ENCODE measurements at places on chromosomes 7 and 10.
A peak's percentile ranks its signal among the peaks of the same experiment; 100 is the strongest.

DNA sequence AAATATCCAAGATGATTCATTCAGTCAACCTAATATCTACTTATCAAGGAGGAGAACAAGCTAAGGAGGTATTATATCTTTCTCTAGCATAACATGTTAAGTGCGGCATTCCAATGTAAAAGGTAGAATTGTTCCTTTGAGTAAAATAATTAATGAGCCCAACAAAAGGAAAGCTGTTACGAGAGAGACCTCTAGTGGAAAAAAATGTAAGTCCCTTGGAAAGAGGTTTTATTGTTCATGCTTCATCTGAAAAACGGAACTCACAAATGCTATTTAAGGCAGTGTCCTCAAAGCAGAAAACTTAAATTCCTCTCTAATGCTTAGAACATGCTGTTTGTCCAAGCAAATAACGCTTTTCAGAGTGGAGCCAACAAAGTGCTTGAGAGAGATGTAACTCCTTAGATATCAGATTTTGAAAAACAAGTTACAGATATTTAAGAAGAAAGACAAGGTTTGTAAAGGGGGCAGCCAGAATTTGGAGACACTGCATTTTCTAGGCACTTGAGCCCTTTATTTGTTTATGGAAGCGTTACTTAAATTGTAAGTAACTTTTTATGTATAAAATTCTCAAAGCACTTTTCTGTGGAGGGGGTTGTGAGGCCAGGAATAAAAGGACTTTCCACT is 119.9 kb downstream of the TFEC start:
- DNase-seq = no peak

- no peak for DNase-seq
These were observed 88.2 kb downstream of the NSUN6 start for GRCh38 chr10:18563003-18563726.

- DNase-seq = peak; percentile 70
These were observed 15.7 kb downstream of the SDHAF3 start for GRCh38 chr7:97133159-97133558.

DNA sequence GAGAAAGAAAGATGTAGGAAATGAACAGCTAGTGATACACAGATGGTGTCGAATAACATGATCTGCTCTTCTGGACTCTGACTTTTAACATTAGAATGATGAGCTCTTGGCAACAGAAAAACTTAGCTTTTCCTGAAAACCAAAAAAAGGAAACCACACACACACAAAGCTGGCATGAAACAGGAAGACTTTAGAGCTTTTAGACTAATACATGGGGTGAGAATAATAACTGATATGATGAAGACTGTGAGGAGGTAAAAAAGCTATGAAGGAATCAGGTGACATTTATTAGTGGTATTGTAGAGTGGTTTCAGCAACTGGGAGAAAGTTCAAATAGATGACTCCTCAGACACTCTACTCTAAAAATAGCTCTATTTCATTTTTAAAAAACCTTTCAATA is 491.9 kb downstream of the PARD3 start:
- no peak for DNase-seq

DNA sequence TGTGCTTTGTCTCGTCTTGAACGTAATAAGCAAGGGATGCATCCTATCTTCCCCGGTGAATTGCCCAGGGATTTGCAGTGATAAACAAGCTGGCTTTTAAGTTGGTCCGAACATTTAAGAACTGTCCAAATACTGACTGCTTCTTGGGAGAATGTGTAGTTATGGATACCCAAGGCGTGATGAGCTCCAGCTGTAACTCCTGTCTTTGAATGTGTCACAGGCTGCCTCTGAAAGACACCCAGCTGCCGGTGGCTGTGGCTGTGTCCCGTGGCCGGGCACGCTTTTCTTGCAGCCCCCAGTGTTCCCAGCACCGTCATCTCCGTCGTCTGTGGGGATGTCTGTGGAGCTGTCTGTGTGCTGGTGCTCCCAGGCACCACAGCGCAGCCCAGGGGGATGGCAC is 118.1 kb downstream of the GLRX3 start:
- no peak for DNase-seq

- DNase-seq = no peak
These were observed 75.4 kb upstream of the PPP1R3C start for GRCh38 chr10:91708174-91708861.

DNA sequence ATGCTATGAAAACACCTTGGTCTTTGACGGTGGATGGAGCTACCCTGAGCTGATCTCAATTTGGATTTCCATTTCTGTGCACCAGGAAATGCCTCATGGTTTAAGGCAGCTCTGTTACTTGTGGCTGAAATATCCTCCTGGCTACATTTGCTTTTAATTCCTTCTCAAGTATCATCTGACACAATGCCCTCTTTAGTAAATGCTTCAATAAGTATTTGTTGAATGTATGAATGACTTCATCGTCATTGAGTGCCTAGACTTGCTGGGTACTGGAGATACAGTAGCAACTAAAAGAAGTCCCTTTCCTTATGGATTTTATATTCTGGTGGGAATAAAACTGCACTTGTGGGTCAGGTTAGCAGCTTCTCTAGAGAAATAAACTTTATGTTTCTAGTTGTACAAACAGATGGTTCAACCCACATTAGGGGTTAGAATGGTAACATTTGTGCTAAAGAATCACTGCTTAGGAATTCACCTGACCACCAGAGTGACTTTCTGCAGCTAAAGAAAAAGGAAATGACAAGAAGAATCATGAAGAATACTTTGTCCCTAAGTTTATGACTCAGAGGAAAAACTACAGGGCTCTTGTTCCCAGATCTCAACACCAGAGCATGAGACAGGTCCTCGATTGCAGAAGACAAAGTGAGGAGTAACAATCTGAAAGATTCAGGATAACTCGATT is 21.8 kb upstream of the SMNDC1 start:
- no peak for DNase-seq

DNA sequence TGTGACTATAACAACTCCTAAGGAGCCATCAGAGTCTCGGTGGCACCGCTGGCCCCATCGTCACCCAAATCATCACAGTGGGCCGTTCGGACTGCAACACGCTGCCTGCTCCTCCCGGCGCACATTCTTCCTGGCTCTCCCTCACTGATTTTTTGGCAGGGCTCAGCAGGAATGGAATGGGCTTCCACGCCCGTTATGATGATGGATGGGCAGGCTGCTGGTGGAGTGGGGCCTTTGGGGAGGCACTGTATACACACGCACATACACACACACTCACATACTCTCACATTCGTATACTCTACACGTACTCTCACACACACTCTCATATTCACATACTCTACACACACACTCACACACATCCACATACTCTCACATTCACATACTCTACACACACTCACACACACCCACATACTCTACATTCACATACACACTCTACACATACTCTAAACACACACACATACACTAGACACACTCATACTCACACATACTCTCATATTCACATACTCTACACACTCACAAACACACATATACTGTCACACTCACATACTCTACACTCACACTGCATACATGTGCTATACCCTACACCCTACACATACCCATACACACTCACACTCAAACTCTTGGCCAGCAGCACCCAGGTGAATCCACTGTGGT is 99.8 kb downstream of the KCNMA1 start:
- DNase-seq = no peak

DNA sequence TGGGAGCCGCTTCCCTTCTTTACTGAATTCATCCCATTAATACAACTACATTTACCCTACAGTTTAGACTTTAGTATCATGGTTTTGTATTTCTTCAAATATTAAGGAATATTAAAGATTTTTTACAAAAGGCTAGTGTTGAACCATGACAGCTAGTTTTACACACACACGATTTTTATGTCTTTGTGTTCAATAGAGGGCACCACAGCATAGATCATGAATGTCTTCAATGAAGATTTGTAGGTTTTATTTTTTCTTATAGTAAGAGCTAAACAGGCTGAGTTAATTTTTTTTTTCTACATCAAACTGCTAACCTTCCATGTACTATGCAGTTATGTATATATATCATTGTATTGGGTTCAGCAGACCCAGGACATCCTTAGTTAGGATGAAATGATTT is 76.9 kb downstream of the SNX10 start:
- DNase-seq = no peak

GRCh38 chr10:109993551-109994330 is 14.0 kb upstream of the ADD3 start:
- DNase-seq = no peak

DNA sequence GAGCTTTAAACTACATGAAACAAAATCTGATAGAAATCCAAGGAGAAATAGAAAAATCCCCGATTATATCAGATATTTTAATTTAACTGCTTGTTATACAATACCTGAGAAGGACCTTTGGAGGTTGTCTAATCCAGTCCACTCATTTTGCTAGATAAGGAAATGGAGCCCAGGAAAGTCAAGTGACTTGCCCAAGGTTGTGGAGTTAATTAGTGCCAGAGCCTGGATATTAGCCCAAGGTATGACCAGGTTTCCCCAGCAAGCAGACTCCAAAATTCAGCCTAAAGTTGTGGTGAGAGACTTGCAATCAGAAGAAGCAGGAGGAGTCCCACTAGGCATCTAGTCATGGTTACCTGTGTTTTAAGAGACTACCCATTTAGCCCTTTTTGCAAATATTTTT is 11.7 kb upstream of the EEPD1 start:
- DNase-seq = no peak

GRCh38 chr10:48594371-48594770 is 10.5 kb downstream of the ARHGAP22 start:
- DNase-seq = no peak

- DNase-seq = no peak
These were observed 106.9 kb upstream of the PDLIM1 start for GRCh38 chr10:95397747-95398146.

- no peak for DNase-seq
These were observed 165.3 kb downstream of the SFMBT2 start for GRCh38 chr10:7245505-7245904.

GRCh38 chr7:20220921-20221547 is 3.9 kb upstream of the MACC1 start:
- DNase-seq = no peak

DNA sequence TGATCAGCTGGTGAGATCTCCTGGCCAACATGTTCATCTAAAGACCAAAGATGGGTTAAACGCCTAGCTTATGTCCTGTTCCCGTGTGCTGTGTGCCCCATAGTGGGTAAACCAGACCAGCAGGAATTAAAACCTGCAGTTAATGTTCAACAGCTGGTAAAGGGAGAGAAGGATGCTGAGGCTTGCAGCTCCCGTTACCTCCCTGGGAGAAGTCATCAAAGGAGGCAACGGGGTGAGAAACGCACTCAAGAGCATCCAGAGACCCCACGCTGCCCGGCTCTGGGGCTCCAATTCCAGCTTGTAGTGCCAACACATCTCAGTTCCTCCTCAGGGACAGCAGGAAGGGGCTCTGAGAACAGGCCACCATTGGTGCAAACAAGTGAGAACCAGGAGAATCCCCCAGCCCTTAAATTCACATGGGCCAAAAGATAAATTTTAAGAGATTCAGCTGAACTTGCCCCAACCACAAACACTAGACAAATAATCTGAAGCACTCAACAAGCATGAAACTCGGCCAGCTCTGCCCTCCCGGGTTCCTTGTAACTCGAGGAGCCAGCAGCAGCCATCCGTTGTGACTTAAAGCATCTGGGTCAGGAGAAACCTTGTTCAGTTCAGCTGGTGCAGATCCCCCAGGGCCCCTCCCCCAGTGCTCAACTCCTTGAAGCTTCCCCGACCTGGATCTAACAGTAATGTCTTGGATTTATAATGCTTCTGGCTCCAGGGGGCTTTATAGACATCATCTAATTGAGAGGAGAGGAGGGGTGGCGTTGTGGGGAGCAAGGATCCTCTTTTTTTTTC is 29.4 kb downstream of the FAM241B start:
- no peak for DNase-seq

GRCh38 chr7:104536956-104537355 is 208.6 kb downstream of the LHFPL3 start:
- no peak for DNase-seq

- DNase-seq = no peak
These were observed 483.1 kb upstream of the NRP1 start for GRCh38 chr10:33817605-33818004.

GRCh38 chr7:123749537-123749857 is 694 bp upstream of the WASL start:
- no peak for DNase-seq

GRCh38 chr7:96739609-96740008 is 30.0 kb upstream of the SEM1 start:
- no peak for DNase-seq

- DNase-seq = no peak
These were observed 57.4 kb upstream of the EGFR start for GRCh38 chr7:54961391-54961790.

DNA sequence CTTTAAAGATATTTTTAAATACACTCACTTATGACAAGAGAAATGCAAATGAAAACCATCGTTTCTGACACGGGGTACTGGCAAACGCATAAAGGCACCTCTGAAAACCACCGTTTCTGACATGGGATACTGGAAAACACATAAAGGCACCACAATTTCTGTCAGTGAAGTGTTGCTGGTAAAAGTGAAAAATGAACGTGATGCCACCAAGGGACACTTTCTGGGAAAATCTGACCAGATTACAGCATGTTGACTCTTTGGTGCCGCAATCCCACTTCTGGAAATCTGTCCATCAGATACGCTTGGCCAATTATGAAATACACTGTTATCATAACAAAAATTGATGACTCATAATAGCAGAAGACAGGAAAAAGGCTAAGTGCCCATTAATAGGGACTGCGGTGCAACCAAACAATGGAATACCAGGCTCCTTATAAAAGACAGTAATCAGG is 131.7 kb downstream of the ZMYND11 start:
- DNase-seq = no peak

GRCh38 chr7:136230210-136230609 is 253.1 kb upstream of the MTPN start:
- DNase-seq = no peak

- DNase-seq = no peak
These were observed 209.5 kb upstream of the ZMIZ1 start for GRCh38 chr10:78859266-78859665.

GRCh38 chr7:945556-946255 is 8.8 kb downstream of the ADAP1 start:
- DNase-seq = no peak

GRCh38 chr10:2980116-2980515 is 87.2 kb upstream of the PFKP start:
- DNase-seq = no peak

GRCh38 chr10:22570733-22571430 is 143.5 kb downstream of the PIP4K2A start:
- DNase-seq = no peak

- no peak for DNase-seq
These were observed 335.7 kb downstream of the GPR37 start for GRCh38 chr7:124429923-124430322.

GRCh38 chr7:1925349-1925748 is 255.3 kb downstream of the ELFN1 start:
- no peak for DNase-seq

Measured in NCI-H1048 (cell line).